Femur (tissue), 1 donor: ENCODE measurements at places on chromosomes 2 and 18.

GRCh38 chr2:196638765-196639164 lies 750 bp upstream of the CCDC150 start:
- DNase-seq = no peak

DNA sequence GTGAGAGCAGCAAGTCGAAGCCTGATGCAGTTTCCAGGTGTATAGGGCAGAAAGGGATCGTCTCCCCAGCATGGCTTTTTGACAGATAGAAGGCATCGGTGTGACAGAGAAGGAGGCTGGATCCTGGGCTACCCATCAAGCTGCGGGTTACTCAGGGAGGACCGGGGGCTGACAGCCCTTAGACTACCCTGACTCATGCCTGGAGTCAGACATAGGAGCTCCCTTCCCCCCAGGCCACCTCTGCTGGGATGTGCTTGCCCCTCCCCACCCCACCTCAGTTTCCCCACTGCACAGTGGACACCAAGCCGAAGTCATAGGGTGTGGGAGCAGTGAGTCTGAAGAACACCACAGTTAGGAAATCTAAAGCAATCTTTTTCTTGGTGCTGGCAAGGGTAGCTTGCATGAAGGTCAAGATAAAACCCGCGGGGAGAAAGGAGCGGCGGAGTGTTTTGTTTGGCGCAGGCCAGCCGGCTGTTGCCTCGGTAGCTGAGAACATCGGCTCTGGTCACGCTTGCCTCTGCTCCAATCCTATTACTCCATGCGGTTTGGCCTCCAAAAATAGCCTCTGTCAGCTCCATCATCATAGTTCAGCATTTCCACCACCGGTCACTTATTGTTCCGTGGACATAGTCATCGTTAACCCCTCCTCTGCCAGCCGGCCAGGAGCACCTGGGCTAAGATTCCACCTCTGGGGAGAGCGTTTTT lies 169.2 kb upstream of the GLI2 start:
- DNase-seq = peak; percentile 88

GRCh38 chr2:216620786-216621185 lies 12.4 kb upstream of the IGFBP2 start:
- DNase-seq = peak; percentile 88

DNA sequence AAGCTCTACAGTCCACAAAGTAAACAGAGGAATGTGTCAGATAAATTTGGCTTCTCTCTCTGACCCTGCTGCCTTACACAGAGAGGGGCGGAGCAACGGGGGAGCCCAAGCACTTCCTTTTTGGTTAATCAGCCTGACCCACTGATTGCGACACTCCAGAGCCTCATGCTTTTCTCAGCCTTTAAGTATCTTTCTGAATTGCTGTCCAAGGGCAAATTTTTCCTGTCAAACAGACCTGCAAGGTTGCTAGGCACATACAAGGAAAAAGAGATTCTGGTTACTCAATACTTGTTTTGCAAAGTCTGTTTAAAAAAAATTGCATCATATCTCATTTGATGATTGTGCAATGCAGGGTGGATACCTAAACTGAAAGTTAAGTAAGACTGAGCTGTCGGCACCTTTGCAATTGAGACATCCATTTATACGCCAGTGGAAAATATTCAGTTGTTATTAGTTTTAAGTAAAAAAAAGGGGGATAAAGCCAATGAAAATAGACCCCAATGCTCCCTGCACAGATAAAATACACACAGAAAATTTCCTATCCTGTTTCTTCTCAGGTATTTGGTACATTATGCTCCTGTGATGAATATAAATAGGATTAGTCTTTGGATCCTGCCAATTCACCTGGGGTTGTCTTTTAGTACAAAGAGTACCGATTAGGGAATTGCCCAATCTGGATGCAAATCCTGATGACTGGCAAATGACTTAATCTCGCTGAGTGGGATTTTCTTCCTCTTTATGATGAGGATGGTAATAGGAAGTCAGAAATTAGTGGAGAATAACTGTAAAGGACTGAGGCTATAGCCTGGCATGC lies 260.2 kb upstream of the TRIB2 start:
- peak; percentile 62 for DNase-seq

DNA sequence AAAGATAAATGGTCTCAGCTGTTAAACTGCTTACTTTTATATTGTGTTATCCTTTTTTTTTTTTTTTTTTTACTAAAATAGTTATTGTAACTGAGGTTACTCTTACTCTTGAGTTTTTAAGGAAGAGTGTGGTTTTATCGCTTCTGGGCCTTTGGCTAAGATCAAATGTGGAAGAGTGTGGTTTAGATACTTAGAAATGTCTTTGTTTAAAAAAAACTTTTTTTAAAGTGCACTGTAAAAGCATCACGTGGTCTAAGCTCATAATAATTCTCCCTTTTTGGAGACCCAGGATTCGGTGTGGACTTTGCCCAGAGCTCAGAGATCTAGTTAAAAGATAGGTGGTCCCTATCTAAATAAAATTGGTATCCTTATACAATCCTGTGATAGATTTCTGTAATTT lies 11.9 kb upstream of the OXER1 start:
- no peak for DNase-seq

DNA sequence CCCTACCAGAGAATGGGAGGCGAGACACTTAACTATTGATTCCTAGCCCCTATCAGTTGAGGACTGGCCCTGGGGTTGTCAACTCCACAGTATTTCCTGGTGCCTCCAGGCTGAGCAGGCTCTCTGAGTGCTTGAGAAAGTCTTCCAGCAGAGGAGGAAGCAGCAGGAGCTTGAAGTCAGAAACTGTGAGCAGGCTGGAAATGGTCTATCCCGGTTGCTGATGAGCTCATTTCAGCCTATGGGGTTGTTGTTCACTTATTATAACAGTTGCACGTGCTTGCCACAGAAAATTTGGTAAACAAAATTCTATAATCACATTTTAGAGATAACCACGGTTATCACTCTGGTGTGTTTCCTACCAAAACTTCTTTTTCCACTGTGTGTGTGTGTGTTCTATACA lies 254.7 kb upstream of the THUMPD2 start:
- no peak for DNase-seq

GRCh38 chr18:35504996-35505395 lies 7.2 kb upstream of the INO80C start:
- no peak for DNase-seq

DNA sequence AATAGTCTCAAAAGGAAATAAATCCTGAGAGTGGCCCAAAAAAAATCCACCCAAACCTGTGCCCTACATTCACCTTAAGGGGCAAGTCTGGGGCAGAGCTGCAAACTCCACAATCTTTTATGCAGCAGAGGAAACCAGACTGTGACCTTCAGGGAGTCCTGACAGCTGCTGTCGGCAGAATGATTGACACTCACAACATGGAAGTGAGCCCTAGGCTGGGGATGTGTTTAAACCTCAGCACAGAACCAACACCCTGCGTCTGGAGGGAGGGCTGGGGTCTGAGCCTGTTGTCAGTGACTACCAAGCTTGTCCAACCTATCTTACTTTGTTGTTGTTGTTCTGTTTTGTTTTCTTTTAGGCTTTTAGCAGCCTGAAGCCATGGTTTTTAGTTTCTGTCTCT lies 39.6 kb downstream of the CRACDL start:
- DNase-seq = peak; percentile 20
